ENCODE measurements at places on chromosomes 5 and 9.

GRCh38 chr9:69331444-69331843, 6.4 kb downstream of the ENTREP1 start:
- DNase-seq = no peak

DNA sequence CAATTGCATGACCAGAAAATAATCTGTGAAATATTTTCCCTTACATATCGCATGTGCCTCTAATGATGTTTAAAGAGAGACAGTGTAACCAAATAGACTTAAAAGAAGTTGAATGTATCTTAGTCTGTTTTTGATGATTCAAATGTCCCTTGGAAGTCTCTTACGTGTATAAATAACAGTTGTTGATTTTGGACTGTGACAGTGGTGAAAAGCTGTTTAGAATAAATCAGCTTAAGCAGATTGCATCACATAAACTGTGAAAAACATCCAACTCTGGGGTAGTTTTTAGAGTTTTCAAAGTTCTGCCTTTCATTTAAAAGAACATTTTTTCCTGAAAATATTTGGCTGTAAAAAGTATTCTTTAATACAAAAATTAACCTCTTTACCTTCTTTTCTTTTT, 301.1 kb downstream of the PRR16 start:
- no peak for DNase-seq

GRCh38 chr9:88041447-88041846, 67.1 kb upstream of the CDK20 start:
- DNase-seq = no peak

DNA sequence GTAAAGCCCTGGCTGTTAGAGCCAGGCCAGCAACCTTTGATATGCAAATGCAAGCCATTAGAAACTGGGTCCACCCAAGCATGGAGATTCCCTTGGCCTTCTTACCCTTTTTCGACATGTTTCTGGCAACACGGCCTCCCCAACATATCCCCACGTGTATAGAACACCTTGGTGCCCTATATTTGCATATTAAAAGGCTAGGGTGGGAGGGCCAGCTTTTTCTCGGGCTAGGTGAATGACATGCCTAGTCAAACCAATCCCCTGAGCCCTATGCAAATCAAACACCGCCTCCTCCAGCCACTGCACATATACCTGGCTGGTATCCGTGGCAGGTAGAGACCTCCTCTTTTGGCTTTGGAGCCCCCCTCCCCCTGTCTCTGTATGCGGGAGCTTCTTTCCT, 55.6 kb upstream of the ZFR start:
- DNase-seq = no peak

DNA sequence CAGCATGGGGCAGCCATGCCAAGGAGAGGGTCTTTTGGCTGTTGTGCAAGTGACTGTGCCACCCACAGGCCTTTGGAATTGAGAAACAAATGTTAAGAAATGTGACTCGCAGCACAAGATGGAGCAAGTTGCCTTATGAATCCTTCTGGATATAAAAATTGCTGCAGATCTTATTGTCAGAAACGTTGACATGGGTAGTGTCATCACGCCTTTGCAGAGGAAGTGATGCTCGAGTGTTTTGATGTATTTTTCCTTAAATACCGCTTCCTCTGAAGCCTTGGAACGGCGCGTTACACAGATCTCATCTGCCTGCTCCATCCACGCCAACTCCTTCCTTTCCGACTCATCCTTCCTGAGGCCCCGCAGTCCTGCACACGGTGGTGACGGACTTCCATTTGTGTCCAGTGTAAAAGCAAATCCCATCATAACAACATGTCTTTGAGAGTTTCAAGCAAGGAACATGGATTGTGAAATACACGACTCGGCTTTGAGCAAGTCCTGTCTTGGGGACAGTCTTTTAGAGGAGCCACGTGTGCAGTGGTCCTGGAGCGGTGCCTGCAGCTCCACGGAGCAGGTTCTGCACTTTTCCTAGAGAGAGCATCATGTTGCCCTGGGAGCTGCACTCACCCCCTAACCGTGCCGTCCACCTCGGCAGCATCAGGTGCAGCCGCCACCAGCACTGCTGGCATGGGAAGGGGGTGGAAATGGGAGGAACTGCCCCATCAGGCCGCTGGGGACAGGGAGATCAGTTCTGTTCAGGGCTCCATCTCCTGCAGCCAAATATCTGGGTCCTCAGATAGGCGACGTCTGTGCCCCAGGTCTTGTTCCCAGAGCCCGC, 15.1 kb downstream of the ROPN1L start:
- no peak for DNase-seq

GRCh38 chr5:63029891-63030290, 451.3 kb downstream of the LRRC70 start:
- no peak for DNase-seq

- no peak for DNase-seq
Measured at GRCh38 chr9:6224393-6225154, 9.0 kb downstream of the IL33 start.

- DNase-seq = no peak
Measured at GRCh38 chr5:82538339-82539034, 260.3 kb upstream of the RPS23 start.

DNA sequence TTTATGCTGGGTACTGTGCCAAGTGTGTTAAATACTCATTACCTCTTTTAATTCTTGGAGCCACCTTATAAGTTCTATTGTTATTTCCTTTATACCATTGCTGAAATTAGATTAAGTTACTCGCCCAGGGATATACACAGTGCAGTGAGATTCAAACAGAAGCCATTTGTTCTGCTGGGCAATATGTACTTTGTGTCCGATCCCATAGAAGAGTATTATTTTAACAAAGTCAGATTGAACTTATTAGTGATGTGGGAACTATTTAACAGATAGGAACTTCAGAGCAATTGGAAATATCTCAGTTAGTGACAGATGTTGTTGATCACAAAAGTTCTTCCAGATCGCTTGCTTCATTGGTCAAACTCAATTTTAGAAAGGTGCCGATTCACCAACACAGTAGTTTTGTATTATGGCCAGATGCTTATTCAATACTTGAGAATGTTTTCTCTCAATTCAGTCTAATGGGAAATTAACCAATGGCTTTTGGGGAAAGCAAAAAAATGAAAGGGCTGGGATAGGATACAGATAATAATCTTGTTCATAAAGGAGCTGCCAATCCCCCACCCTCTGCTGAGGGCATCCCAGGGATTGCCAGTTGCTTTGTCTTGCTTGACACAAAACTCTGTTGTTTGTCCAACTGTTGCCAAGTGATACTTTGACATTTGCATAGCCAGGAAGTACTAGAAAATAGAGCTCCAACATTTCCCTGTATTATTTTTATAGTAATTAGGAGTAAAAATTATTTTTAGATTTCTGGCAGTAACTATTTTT, 94.8 kb upstream of the SEMA6A start:
- no peak for DNase-seq

- DNase-seq = no peak
Measured at GRCh38 chr5:123951582-123951977, 439.6 kb downstream of the CSNK1G3 start.

DNA sequence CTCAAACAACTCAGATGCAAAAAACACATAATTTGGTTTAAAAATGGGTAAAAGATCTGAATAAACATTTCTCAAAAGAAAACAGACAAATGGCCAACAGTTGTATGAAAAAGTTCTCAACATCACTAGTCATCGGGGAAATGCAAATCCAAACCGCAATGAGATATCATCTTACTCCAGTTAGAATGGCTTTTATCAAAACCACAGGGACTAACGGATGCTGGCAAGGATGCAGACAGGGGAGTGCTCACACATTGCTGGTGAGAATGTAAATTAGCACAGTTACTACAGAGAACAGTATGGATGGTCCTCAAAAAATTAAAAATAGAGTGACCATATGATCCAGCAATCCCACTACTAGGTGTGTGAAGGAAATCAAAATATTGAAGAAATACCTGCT, 589.1 kb upstream of the ADAMTS16 start:
- no peak for DNase-seq

DNA sequence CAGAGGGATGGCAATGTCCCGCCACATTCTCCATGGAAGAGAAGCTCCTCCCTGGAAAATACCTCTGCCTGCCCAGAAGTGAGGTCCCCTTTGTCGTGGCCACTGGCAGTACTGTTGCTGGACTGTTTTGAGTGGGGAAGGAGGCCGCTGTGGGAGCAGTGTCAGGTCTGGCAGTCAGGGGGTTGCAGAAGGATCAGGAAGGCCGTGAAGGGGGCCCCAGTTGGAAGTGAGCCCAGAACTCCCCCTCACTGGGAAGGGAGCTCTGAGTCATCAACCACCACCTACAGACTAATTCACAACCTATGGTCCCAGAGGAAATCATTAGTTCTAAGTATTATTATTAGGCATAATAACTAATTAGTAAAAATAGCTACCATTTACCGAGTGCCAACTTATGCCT, 200.4 kb downstream of the TTLL11 start:
- DNase-seq = no peak

- no peak for DNase-seq
Measured at GRCh38 chr5:72020161-72020983, 86.9 kb upstream of the MAP1B start.

DNA sequence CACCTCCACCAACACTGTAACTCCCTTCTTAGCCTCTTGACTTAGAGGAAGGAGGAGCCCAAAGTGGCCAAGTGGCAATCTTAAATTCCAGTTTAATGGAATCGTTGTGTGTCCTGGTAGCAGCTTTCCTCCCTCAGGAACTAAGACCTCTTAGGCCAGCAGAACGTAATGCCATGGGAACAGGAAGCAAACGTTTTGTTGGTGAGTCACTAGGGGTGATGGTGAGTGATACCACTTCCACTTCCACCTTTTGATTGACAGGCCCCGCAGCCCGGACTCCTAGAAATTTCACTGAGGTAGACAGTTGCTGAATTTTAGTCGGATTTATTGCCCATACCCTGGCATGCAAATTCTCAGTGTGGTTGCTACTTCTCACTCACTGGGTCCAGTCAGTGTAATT, 94.2 kb upstream of the FBN2 start:
- no peak for DNase-seq

- DNase-seq = no peak
Measured at GRCh38 chr9:101708855-101709254, 29.6 kb downstream of the GRIN3A start.

DNA sequence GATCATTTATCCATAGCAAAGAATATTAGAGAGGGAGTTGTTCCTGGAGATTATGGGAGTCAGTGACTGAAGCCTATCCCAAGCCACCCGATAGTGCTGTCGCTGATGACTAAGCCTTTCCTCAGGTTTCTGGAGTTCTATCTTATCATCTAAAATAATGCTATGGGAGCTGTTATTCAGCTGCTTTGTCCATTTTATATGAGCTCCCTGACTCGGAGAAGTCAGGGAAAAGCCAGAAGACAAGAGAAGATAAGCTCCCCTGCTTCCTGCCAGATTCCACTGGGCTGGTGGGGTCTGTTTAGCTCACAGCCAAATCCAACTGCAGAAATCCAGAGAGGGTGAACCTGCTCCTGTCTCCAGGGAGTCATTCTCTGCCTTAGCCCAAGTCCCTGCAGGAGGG, 148.2 kb downstream of the DROSHA start:
- DNase-seq = no peak

DNA sequence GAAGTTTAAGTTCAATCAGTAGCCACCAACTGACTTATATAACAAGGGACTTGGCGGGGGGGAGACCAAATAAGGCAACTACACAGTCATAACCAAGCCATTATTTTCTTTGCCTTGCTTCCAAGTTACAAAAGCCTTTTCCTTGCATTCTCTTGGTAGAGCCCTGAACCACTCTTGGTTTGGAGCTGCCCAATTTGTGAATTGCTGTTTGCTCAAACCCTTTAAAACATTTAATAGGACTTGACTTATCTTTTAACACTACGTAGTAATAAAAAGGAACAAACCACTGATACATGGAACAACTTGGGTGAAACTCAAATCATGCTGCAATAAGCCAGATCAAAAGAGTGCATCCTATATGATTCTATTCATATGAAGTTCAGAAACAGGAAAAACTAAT, 31.7 kb upstream of the MSH3 start:
- DNase-seq = no peak

DNA sequence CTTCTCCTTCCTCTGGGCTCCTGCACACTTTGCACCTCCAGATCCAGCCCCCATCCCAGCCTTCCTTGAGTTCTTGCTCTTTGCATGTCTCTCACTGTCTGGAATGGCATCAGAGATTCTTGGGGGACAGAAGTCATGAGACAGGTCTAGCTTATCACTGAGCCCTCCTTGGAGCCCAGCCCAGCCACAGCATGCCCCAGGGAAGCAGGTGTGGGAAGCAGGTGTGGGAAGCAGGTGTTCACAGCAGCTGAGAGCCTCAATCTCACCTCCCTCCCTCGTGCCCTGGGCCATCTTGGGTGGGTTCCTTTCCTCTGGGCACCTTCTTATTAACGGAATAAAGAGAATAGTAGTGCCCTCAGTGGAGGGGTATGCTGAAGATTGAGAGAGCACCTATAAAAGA, 27.2 kb downstream of the SLC6A7 start:
- DNase-seq = no peak

DNA sequence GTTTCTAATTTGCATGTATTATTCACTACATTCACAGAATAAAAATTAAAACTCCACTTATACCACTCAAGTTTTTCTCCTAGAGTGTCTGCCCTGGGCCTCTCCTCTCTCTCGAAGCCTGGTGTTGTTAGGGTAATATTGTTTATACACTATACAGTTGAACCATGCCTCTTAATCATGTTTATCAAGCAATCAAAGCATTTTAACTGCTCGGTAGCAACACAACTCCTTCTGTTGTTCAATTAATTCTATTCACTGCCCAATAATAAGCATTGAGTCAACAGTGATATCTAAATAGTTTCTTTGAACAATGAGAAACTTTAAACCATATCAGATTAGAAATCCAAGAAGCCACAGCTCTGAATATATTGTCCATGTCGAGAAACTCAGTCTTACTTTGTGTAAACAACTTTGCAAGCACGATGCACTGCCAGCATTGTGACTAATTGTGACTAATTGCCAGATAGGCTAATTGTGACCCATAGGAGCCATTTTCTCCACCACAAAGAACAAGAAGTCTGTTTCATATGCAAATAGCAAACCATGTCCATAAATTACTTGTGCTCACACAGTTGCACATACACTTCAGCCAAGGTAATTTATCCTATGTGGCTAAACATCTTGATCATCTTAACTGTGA, at the start of gene DNAH5:
Gene DNAH5 (minus strand): TSS at position 129 of the 640 bp plus-strand sequence. CDS start 250 bp downstream, outside the sequence.
- no peak for DNase-seq

DNA sequence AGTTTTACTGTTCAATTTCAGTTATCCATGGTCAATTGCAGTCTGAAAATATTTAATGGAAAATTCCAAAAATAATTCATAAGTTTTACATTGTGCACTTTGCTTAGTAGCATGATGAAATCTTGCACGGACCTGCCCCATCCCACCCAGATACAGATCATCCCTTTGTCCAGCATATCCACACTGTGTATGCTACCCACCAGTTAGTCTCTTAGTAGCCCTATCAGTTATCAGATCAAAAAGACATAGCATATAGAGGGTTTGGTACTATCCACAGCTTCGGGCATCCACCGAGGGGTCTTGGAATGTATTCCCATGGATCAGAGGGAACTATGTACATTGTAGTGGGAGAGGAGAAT, 97.7 kb downstream of the SLC44A1 start:
- no peak for DNase-seq

DNA sequence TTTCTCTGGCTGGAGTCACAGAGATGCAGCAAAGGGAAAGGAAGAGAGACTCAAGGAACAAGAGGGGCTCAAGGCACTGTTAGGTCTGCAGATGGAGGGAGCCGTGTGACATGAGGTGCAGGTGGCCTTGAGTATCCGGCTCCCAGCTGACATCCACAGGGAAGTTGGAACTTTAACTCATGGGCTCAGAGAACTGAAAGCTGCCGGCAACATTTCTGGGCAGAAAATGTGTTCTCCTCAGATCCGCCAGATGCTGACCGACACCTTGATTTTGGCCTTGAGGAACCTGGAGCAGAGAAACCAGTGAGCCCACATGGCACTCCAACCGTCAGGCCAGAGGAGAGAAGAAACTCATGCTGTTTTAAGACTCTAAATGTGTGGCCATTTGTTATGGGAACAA, 258.1 kb upstream of the IRX2 start:
- no peak for DNase-seq

- DNase-seq = no peak
Measured at GRCh38 chr9:76772686-76773445, 8.6 kb downstream of the PCA3 start.
